Non-pigmented ciliary epithelial cell (primary cell): ENCODE measurements at places on chromosomes 4 and X.

GRCh38 chr4:61214680-61215079 is 14.6 kb downstream of the ADGRL3 start:
- DNase-seq = no peak

DNA sequence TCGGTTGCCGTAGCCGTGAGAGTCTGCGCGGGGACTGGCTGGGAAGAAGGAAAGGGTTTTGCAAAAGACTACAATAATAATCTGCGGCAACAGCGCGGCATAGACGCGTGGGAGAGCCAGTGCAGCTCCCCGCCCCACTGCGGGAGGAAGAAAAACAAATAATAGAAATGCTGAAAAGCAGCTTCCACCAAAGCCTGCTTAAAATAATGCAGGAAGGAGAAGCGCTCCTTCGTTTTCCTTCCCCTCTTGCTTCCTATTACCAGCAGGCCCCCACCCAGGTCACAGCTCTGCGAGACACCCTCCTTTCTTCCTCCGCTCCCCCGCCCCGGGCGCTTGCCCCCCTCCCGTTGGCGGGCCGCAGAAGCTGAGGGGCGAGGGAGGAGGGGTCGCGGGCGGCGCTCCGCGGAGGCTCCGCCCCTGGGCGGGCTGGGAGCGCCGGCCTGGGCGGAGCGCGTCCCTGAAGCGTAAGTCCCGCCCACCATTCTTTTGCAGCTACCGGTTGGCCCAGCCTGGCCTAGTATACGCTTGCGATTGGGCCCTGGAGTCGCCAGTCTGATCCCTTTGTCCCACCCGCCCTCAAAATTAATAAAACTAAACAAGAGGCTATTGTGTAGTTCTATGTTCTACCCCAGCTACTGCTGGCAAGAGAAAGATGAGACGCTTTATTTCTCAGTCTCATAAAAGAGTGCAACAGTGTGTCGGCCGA is 636 bp upstream of the AMOT start:
- DNase-seq = no peak

- DNase-seq = no peak
Measured at GRCh38 chr4:21638171-21638725, 310.3 kb downstream of the KCNIP4 start.

DNA sequence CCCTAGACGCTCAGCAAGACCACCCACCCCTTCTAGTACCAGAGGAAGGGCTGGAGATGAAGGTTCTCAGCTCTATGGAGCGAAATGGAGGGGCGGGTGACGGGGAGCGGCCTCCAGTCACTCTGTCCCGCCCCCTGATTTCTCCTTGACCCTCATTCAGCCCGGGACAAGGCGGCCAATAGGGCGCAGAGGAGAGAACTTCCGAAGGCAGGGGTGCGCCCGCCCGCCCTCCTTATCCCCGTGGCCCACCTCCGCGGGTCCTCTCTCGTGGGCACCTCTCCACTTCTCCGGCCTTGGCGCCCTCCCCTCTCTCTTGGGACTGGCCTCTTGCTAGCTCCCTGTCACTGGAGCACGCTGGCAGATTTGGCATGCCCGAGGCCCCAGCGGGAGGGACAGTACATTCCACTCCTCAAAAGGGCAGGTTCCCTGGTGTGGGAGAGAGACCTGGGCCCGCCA is 1.1 kb upstream of the SEPTIN6 start:
- DNase-seq = no peak

GRCh38 chr4:161273607-161274006 is 890.2 kb downstream of the FSTL5 start:
- no peak for DNase-seq

DNA sequence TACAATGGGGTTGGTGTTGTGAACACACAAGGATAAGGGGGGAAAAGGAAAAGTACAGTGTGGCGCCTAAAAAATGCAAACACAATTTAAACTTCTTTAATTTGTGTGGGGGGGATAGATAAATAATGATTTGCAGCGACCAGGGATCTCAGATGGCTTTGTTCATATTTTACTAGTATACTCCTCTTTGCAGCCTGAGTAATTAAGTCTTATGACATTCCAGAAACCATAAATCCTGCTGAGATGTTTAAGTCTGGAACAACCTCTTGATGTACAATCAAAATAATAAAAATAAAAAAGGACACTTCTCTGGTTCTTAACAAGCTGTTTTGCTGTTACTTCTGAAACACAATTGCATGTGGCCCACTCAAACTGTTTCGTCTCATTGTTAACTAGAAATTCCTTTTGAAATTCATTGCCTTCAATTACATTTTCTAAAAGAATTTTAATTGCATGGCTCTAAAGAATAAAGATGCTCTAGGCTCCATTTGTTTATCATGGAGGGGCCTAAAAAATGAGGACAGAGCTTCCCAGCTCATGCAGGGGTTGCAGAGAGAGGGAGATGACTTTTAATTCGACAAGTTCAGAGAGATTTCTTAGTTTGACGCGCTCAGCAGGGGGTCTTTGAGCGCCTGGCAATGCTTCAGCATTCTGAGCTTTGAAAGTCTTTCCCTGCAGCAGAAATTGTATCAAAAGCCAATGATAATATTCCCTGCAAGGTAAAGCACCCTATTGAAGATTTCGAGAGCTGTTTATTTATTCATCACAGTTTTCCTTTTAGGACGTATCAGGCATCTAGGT is 892.4 kb upstream of the TENM3 start:
- DNase-seq = no peak

DNA sequence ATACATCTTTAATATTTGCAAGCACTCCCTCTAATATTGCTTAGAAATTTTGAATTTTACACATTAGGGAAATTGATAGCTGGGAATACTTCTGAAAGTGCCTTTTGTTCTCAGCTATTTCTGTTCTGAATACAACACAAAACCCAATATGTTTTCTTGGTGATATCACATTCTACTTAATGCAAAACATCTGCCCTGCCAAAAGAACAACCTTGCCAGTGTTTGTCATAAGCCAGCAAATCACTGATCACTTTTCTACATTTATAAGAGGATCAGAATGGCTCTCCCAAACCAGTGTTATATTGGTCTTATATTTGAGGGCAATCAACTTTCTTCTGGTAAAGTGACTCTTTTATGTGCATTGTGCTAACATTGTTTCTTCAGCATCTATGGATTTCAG is 126.8 kb upstream of the APOOL start:
- no peak for DNase-seq

GRCh38 chrX:101550751-101551379 is 518 bp downstream of the ARMCX1 start:
- no peak for DNase-seq

- DNase-seq = no peak
Measured at GRCh38 chrX:54639018-54639345, 109.0 kb downstream of the GNL3L start.
